ENCODE measurements at places on chromosomes 1 and 21.

- no peak for DNase-seq
Measured at GRCh38 chr1:30844631-30845030, 63.9 kb downstream of the SDC3 start.

DNA sequence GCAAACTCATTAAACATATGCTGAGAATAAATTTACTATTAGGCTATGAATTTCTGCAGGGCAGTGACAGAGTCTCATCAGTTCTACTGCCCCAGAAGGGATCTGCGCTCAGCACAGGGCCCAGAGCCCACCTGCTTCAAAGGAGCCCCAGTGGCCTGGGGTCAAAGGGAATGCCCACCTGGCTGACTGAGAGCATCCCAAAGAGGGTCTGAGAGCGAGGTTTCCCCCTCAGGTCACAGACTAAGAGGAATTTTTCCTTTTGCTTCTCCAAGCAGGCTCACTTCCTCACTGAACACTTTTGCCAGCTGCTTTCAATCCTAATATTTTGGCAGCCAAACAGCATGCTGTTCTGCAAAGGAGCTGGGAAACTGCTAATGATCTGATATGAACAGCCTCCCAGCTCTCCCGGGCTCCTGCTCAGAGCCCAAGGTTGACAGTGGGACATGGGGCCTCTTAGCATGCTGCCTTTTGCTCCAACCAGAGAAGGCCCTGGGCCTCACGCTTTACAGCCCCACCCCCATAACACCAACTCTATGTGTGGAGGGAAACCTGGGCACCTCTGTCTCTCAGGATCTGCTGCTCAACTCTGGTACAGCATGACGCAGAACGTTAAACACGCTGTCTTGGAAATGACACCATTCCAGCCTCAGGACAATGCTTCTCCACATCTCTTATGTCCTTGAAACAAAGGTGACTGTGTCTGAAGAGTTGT lies 70.7 kb upstream of the SYT6 start:
- no peak for DNase-seq

- DNase-seq = no peak
Measured at GRCh38 chr1:157025385-157025784, 20.2 kb downstream of the ARHGEF11 start.

GRCh38 chr1:163084330-163084729 lies 15.2 kb downstream of the RGS4 start:
- peak; percentile 73 for DNase-seq

GRCh38 chr1:68800182-68800581 lies 303.3 kb upstream of the DEPDC1 start:
- no peak for DNase-seq

DNA sequence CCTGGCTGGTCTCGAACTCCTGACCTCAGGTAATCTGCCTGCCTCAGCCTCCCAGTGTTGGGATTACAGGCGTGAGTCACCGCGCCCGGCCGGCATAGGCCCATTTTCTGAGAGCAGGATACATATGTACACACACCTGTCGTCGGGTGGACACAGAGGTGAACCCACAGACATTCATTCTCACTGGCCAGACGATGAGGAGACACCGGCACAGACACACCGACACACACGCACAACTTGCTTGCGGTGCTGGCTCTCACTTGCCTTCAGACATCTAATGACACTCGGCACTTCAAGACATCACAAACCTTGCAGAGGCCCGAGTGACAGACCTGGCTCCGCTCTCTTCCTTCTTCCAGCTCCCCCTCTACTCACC lies 579 bp downstream of the PTCH2 start:
- no peak for DNase-seq

DNA sequence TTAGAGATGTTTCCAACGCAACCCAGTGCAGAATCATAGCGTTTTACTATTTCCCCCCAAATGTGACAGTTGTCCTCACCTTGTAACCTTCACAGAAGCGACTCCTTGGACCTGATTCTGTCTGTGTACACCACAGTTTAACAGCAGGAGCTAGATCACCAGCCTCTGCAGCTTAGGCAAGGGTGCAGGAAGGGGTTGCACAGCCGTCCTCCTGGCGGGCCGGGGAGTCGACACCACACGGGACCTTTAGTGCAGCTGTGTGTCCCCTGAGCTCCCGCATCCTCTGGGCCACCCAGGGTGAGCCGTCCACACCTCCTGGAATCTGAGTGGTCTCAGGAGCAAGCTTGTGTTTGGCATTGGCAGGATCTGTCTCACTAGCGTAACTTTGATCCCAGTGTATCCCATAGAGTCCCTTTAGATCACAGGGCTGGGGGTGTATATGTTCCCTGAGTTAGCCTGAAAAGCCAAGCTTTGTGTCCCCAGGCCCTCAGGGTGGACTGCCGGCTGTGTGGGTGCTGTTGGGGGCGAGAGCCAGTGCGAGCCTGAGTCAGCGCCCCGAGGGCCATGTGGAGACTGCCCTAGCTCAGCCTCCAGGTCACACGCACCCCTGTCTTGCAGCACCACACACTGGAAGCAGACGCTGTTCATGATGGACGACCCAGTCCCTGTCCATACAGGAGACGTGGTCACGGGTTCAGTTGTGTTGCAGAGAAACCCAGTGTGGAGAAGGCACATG lies 27.5 kb downstream of the PRMT2 start:
- DNase-seq = no peak

DNA sequence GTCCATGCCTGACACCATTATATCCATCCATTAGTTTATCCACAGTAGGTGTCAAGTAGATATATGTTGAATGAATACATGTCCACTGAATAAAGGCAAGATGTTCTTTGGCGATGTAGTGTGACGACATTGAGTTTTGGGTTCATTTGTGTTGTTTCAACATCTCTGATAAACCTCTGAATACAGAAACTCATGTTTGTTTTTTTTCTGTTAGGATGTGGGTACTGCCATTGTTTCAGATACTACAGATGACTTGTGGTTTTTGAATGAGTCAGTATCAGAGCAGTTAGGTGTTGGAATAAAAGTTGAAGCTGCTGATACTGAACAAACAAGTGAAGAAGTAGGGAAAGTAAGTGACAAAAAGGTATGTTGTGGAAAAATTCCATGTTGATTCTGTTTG lies 28.1 kb downstream of the MDM4 start:
- DNase-seq = peak; percentile 42

All from PC-3 (cell line).